CD4-positive, alpha-beta T cell treated with Interferon alpha-2 for 1 hour (primary cell): ENCODE measurements at places on chromosomes 2 and 18.

DNA sequence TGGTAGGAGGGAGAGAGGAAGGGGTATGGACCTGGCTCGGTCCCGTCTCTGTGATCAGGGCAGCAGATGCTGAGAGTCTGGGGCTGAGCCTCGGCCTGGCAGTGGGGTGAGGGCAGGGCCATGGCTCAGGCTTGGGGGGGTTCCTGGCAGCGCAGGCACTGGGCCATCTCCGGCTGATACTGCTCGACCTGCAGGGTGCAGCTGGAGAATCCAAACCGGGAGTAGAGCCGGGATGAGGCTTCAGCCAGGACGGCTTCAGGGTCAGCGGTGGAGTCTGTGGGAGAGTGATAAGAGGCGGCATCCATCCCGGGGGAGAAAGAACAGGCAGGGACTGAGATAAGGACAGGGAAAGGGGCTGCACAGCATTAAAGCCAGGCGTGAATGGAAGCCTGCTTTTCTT, 7.7 kb downstream of the SLC30A3 start:
- no peak for DNase-seq

GRCh38 chr2:197884252-197884651, 79.9 kb downstream of the PLCL1 start:
- no peak for DNase-seq

DNA sequence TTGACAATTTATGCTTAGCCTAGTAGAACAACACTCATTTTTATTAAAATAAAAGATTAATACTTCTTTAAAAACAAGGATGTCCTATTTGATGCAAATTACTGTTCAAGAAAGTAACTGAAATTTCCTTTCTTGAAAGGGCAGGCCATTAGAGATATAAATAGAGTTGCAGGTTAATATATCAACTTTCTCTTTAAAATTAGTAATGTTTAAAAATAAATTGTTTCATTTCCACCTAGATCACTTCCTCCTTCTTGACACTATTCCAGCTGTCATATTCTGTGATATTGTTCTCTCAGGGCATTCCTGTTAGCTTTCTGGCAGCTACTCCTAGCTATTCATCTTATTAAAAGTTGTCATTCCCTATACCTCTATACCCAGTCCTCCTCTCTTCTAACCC, 357.9 kb upstream of the NRP2 start:
- no peak for DNase-seq

DNA sequence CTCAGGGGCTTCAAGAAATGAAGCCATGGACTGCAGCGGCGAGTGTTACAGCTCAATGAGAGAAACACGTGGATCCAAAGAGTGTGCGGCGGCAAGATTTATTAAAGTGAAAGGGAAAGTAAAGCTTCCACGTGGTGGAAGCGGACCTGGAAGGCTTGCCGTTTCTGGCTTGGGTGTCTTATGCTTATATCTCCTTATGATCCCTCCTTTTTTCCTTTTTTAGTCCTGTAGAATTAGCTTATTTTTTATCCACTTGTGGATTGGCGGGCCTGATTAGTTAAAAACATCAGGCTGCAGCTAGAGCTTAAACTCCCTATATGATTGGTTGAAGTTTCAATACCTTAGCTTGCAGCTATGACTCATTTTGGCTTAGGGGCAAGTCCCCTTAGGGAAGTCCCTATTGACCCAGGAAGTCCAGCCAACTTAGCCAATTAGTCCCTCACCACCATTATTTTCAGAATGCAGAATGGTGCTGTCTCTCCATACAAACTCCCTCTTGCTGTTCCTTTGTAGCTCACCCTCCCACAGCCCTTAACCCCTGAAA, 11.6 kb upstream of the HNMT start:
- no peak for DNase-seq

- DNase-seq = no peak
Observed at GRCh38 chr2:240146141-240146561, 5.7 kb upstream of the OTOS start.

DNA sequence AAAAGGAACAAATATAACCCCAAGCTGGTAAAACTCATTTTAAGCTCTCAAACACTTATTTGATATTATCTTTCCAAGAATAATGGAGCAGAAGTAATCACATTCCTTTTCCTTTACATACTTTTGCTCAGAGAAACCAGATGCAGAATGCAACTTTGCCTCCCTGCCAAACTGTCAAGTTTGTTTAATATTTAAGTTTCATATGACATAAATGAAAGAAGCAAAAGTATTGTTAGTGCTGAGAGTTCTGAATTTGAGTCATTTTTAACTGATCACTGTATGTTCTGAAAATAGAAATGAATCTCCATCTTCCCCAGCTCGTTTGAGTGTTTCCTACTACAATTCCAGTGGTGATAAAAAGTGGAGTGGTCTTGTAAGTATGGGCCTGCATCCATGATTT, 423.4 kb downstream of the PID1 start:
- DNase-seq = no peak

DNA sequence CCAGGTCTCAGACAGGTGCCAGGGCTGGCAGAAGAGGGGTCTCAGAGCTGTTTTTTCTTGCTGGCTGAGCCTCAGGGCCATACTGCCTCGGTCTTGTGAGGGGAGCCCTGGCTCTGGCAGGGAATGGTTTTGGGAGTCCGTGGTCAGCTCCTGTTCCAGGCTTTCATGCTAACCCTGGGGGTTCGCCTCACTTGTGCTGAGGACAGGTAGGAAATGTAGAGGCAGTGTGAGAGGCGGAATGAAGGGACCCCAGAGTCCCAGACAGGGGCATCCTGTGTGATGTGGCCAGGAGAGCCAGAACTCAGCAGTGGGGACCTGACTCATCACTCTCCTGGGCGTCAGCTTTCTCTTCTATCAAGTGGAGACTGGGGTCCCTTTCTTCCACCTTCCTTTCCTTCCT, 5.7 kb upstream of the CELF4 start:
- DNase-seq = no peak

- no peak for DNase-seq
Observed at GRCh38 chr2:239181903-239182581, 218.8 kb downstream of the HDAC4 start.

- no peak for DNase-seq
Observed at GRCh38 chr18:13502585-13502984, 223.8 kb downstream of the FAM210A start.

DNA sequence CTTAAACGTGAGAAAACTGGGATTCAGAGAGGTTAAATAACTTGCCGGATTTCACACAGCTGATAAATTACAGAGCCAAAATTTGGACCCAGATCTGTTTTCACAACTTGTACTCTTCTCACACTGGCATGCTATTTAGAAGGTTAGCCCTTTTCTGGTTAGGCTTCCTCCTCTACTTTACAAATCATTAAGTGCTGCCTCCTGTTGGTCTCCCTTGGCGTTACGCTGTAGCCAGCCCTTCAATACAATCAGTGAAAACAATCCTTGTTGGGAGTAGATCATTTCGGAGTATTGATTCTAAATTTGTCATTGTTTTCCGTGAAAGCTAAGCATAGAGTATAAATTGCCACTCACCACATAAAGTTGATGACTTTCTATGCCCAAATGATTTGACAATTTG, 153.5 kb downstream of the ARHGAP15 start:
- peak; percentile 36 for DNase-seq

GRCh38 chr2:64328415-64328722, 125.6 kb upstream of the LGALSL start:
- DNase-seq = no peak

DNA sequence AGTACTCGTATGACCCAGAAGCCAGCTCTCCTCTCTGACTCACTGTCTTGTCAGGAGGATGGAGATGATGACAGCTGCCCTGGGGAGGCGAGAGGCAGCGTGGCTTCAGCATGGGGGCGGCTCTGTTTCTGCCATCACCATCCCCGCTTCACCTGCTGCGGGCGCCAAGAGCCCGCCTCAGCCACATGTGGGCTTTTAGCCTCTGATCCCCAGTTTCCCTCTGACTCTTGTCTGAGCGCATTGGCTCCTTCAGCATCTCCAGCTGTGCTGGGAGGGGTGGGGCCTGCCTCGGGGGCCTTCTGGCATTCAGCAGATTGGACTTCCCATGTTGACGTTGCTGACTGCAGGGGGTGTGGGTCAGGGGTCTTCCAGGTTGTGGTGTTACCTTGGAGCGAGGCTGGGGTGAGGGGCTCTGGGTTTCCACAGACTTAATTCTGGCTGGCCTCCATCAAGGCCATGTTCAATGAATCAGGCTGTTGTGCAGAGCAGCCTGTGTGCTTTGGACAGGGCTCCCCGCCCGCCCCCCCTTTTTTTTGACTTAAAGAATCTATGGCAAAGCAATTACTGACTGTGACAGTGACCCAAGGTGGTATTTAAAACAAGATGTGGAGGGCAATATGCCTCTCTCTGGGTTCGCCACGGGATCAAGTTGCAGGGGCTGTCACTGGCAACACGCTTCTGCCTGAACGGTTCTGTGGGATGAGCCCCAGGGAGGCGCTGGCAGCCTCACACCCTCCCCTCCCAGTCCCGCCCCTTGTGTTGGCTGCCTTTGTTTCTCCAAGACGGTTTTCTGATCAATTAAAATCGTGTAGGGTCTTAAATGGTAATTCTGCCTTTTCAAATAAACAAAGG, 228.3 kb downstream of the LDLRAD4 start:
- DNase-seq = no peak

DNA sequence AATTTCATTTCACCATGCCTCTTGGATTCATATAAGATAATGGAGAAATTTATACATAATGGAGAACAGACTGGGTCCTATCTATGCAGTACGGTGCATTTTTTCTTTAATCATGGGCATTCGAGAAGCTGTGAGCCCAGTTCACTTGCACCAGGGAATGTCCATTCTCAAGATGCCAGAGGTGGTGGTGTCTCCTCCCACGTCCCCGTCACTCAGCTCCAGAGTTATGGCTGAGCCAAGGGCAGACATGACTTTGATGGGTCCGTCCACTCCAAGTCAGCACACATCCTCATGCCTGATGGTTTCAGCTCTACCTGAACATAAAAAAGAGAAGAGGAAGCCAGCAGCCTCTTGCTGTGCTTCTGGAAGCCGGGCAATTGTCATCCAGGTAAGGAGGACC, 42.1 kb upstream of the CREG2 start:
- no peak for DNase-seq

- no peak for DNase-seq
Observed at GRCh38 chr2:197437380-197437779, 2.6 kb upstream of the SF3B1 start.

- no peak for DNase-seq
Observed at GRCh38 chr18:77209587-77209986, 40.1 kb upstream of the GALR1 start.

DNA sequence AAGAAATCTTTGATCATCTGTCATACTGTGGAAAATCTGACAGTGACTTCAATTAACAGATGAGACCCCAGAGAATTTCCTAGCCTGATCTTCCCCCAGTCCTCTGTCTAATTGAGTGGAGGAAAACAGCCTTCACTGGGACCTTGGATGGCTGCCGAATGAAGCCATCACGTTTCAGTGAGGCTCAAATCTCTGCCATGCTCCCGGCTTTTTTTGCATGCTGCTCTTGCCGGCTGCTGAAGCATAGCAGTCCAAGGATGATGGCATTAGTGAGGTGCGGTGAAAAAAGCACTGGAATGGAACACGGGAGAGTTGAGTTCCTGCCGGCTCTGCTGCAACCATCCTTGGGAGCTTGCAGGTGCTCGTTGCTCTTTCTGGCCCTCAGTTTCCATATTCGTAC, 430.5 kb downstream of the SLC4A3 start:
- no peak for DNase-seq

GRCh38 chr18:45374236-45374635, 241.0 kb upstream of the SLC14A2 start:
- DNase-seq = no peak

DNA sequence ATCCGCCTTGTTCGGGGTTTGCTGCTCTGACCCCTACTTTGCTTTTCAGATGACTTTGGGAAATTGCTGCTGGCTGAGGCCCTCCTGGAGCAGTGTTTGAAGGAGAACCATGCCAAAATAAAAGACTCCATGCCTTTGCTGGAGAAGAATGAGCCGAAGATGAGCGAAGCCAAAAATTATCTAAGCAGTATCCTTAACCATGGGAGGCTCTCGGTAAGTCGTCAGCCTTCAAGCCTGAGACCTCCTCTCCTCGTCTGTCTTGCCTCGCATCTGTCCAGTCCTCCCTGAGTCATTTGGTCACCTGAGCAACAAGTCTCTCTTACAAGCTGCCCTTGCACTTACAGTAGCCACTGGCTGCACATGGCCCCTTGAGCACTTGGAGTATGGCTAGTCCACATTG, 34.7 kb upstream of the MCFD2 start:
- no peak for DNase-seq
